Prostate gland (tissue), 2 donors: ENCODE measurements at places on chromosomes 4 and X.

DNA sequence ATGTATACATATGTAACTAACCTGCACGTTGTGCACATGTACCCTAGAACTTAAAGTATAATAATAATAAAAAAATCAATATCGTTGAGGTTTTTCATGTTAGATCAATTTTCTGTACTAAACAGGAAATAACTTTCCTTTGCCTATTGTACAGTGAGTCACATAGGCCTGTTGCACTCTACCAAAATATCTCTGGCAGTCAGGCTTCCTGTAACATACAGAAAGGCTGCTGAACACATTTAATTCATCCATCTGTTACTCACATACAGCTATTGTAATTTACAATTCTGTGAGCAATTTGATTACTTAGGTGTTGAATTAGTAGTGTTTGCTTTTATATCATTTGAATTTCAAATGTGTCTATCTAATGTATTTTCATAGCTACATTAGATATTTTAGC is 427.8 kb downstream of the TMA16 start:
- no peak for DNase-seq

DNA sequence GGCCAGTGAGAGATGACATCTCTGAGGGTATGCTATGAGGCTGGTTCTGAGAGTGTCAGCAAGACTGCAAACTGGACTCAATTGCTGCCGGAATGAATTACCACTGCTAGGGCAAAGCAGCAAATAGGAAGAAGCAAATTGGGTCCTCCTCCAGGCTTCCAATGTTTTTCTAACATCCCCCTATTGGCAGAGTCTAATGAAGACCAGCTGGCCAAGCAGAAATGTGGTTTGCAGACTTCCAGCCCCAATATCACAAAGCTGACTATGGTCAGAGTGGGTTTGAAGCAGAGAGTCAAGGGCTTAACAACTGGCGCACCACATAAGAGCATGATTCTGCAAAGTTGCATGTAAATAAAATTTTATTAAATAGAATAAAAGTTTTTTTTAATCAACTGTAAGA is 225.4 kb upstream of the GLRA2 start:
- no peak for DNase-seq

- no peak for DNase-seq
These were observed 99.3 kb downstream of the AMMECR1 start for GRCh38 chrX:110218591-110218990.

DNA sequence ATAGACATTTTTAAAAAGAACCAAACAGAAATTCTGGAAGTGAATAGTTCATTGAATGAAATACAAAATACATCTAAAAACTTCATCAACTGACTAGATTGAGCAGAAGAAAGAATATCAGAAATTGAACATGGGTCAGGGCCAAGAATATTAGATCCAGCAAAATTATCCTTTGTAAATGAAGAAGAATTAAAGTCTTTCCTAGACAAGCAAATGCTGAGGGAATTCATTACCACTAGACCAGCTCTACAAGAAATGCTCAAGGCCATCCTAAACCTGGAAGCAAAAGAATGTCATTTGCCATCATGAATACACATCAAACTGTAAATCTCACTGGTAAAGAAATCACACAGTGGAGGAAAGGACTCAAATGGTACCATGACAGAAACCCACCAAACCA is 72.7 kb upstream of the RPL34 start:
- DNase-seq, result no peak

- DNase-seq, result no peak
These were observed at the start of gene AFF2 for GRCh38 chrX:148500423-148501385. Gene AFF2, plus strand, starts transcription at chrX:148500617. Its CDS starts 481 bp downstream, at chrX:148501098.

GRCh38 chr4:175705407-175705806 is 106.7 kb downstream of the GPM6A start:
- DNase-seq, result no peak

GRCh38 chr4:46016306-46016705 is 107.5 kb downstream of the GABRG1 start:
- no peak for DNase-seq

DNA sequence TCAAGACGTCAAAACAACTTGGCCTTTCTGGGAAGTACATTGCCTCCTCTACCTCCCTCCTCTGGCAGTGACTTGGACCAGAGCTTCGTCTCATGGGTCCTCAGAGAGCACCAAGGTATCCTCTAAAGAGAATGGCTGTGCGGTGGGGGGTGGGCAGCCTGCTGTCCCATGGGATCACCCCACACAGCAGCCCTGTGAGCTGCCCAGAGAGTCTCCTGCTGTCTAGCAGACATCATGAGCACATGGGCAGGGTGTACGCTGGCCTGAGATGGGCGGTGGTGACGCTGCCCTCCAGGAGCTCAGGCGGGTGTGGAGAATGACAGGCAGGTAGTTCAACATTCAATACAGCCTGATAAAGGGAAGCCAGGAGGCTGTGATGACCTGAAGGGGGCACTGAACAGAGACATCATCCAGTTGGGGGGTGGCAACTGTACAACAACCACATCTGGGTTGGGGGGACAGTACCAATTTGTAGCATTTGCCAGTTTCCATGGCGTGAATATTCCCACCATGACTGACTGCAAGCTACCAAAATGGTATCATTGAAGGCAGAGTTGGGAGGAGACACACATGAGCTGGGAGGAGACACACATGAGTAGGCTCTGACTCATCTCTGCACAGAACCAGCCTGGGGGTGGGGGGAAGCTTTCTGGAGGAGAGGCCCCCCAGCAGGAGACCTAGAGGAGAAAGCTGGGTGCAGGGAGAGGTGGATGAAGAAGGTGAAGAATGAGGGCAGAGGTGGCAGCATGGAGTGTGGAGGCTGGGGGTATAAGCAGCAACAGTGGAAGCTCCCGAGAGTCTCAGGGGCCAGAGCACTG is 35.9 kb downstream of the C4orf50 start:
- DNase-seq, result no peak

DNA sequence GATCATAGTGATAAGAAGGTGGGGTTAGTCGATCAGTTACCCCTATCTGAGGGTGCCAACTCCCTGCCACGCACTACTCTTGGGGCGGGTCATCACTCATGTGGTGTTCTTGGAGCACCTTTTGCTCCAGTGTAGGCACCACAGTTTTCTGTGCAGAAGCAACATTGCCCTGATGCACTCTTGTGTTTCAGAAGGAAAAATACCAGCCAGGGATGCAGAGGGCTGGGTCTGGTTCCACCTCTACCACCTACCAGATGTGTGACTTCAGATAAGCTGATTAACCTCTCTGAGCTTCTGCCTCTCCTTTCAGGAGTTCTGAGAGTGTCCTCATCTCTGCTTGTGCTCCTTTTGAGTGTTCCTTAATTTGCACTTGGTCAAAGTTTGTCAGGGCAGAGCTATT is 29.9 kb upstream of the PROM1 start:
- no peak for DNase-seq

DNA sequence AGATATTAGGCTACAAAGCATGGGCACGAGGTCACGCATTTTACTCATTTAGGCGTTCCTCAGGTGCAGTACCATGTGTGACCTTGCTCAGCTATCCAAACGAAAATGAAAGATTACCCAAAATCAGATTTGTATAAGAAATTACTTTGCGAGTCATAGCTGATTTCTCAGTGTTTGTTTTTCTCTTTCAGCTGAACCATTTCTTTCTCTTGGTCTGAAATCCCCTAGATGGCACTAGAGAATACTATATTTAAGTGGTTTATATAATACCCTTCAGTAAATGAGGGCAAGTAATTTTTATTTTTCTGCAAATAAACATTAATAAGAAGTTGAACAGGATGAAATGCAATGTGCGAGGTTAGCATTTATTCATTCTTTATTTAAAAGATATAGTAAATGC is 496.6 kb downstream of the STIM2 start:
- no peak for DNase-seq

- no peak for DNase-seq
These were observed 587.9 kb downstream of the TLL1 start for GRCh38 chr4:166460769-166461550.

DNA sequence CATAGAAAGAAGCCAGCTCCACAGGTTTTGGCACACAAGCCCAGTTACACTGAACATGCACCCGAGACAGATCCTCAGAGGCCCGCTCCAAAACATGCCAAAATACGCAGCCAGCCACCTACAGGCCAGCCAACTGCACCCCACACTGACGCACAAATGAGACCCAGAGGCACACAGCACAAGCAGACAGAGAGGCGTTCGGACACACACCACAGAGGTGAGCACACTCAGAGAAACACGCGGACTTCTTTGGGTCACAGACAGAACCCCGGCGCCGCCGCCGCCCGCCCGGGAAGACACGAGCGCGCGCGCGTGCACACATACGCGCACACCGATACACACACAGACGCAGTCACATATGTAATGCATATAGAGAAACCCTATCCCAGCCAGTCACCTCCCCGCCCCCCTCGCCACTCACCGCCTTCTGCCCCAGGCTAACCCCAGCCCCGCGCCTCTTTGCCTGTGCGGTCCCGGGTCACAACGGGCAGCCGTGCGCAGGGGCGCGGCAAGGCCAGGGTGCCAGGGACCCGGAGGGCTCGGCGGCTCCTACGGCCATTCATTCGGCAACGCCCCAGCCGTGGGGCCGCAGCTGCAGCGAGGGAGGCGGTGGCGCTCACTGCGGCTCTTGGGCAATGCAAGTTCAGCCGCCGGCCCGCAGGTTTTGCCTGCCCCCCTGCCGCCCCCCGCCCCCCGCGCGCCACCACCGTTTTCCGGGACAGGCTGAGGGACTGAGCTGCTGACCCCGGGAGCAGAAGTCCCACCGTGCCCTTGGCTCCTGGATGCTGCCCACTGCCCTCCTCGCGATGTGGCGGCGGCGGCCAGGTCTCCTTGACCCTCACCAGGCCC is 553 bp downstream of the SEPTIN6 start:
- DNase-seq, result peak; percentile 5

- DNase-seq, result no peak
These were observed 38.4 kb upstream of the PJA1 start for GRCh38 chrX:69203638-69204037.

- DNase-seq, result no peak
These were observed 159.8 kb upstream of the JADE1 start for GRCh38 chr4:128649575-128650205.

DNA sequence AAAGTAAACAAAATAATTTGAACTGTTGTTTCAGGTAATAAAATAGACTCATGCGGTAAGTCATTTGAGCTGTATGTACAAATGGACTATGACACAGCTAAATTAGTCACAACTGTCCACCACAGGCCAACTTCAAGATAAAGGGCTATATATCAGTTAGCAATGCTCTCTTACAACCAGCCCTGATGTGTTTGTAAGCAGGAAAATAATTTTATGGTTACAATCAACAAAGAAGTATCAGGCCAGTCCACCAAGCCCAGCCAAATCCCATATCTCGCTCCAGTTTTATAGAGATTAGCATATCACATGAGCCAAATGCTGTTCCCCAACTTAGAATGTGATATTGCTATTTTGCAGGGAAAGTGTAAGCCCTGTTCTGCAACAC is 511 bp upstream of the DUSP21 start:
- no peak for DNase-seq

- DNase-seq, result no peak
These were observed 581.3 kb downstream of the BCOR start for GRCh38 chrX:39516427-39516841.

DNA sequence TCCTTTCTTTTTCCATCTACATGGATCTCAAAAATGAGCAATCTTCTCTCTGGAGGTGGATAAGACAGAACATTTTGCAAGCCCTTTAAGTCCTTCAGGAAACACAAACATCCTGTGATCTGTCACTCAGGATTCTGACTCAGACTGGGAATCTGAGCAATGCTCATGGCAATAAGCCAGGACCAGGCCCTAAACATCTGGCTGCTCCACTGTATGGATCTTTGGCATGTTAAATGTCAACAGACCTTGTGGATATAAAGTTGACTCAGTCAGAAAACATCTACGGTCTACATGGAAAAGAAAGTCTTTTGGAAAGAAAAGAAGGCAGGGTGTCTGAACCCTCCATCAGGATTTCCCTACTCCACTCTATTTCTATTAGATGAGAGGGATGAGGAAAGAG is 17.8 kb upstream of the CHIC2 start:
- DNase-seq, result no peak

DNA sequence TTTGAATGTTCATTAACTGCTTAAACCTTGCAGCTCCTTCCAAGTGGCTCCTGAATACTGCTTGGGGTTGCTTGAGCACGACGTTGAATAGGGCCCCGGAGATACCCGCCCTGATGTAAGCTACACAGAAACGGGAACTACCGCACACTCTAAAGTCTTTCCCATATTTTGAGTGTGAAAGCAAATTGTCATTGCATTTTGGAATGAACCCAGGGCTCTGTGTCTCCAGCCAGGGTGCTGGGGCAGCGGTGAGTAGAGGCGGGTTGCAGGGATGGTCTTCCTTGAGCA is 59.4 kb upstream of the HELT start:
- DNase-seq, result no peak

DNA sequence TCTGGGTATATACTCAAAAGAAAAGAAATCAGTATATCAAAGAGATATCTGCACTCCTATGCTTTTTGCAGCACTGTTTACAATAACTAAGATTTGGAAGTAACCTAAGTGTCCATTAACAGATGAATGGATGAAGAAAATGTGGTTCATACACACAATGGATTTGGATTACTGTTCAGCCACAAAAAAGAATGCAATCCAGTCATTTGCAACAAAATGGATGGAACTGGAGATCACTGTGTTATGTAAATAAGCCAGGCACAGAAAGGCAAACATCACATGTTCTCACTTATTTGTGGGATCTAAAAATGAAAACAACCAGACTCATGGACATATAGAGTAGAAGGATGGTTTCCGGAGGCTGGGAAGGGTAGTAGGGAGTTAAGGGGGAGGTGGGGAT is 17.6 kb upstream of the NXT2 start:
- DNase-seq, result no peak

DNA sequence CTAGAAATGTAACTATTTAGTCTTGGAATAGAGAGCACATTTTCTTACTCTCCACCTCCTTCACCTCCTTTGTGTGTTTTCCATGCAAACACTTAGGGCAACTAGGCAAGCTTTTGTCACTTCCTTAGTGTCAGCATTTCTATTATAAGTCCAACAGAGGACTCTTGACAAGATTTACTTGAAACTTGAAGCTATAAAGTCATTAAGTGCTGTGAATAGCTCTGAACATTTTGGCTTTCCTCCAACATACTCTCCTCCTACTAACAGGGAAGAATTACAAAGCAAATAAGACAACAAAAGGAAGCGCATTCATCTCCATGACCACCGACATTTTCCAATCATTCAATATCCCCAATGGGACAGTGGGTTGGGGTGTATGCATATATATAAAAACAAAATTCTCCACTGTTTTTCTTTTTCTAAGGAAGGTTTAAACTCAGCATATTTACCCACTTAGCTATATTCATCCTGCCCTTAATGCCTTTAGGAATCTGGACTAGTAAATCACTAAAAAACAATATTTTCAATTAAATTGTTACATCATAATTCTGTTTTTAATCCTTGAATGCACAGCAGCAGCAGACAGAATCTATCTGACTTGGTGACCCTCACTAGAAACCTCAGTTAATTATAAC is 264.6 kb downstream of the SNCA start:
- DNase-seq, result no peak
